ENCODE measurements at places on chromosomes 12 and 14. TPM values are rescaled to one million over a fixed set of nuclear protein-coding genes. Genes with fewer than 3 reads are reported as not detected.

The LALBA gene
- not detected for total RNA-seq

The TMEM253 gene
- total RNA-seq = 0.49 TPM

DNA sequence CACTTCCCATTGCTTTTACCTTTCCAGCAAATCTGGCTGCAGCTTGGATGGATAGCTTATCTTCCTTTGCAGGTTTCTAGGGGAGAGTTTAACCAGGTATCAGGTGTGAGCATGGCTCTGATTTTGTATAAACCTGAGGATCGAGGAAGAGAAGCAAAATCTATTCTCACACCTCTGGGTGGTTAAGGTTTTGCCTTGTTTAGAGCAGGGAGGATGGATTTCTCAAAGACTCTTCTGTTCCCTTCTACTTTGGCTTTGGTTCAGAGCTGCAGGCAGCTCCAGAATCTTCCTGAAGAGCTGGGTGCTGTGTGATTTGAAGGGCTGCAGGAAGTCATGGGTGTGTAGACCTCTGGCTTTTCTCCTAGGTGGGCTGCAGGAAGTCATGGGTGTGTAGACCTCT, 1.7 kb downstream of the JDP2 start:
- peaks cover 37% of the 10 kb centered on the region for H3K27me3 ChIP-seq
- no peak for DNase-seq
- H3K36me3 ChIP-seq = no peaks in the 10 kb centered on the region
- H3K27ac ChIP-seq = no peak overlapping the region
- H3K4me1 ChIP-seq = no peaks in the 10 kb centered on the region
- H3K4me3 ChIP-seq = no peak overlapping the region

The STAT6 gene
- 347 TPM for total RNA-seq

The CRIP1 gene
- total RNA-seq = 477 TPM

- no peaks in the 10 kb centered on the region for H3K4me1 ChIP-seq
- H3K4me3 ChIP-seq = no peak overlapping the region
- H3K36me3 ChIP-seq = no peaks in the 10 kb centered on the region
- DNase-seq = peak; percentile 30
These were observed 35.7 kb upstream of the ATP2A2 start for GRCh38 chr12:110245369-110245772.

DNA sequence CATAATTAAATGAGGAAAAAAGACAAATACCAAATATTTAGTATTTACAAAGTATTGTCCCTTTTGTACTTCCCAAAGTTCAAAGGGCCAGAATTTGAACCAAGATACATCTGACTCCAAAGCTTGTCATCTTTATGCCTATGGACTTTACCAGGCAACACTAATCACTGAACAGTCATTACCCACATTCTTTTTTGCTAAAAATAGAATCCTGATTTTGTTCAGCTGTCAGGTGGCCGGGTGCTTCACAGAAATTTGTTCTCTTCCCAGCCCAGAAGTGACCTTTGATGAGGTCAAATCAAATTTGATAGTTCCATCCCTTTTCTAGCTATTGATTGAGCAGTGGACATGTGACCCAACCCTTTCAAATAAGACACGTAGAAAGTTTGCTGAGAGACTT, 121.6 kb downstream of the LLPH start:
- no peaks in the 10 kb centered on the region for H3K36me3 ChIP-seq
- H3K27me3 ChIP-seq = peaks cover 4% of the 10 kb centered on the region
- no peak overlapping the region for H3K4me3 ChIP-seq
- H3K4me1 ChIP-seq = no peaks in the 10 kb centered on the region
- no peak for DNase-seq
- no peak overlapping the region for H3K27ac ChIP-seq

DNA sequence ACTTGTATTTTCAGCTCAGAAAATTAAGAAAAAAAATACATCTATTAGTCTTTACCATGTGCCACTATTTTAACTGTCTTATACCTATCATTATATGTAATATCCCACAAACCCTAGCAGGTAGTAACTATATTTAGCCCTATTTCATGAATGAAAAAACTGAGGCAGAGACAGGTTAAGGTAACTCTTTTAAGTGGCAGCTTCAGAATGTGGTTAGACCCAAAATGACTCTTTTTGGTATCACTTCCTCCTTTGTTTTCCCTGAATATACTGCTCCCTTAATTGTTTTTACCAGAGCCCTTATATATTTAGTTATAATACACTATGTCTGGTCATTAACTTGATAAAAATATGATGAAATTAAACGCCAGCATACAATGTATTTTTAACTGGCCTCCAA, 235.6 kb upstream of the RPL10L start:
- no peaks in the 10 kb centered on the region for H3K36me3 ChIP-seq
- H3K4me3 ChIP-seq = no peak overlapping the region
- no peaks in the 10 kb centered on the region for H3K27me3 ChIP-seq
- no peak for DNase-seq
- H3K4me1 ChIP-seq = no peaks in the 10 kb centered on the region
- no peak overlapping the region for H3K27ac ChIP-seq

GRCh38 chr12:87793131-87793530, 236.1 kb downstream of the C12orf50 start:
- H3K36me3 ChIP-seq = no peaks in the 10 kb centered on the region
- H3K4me1 ChIP-seq = no peaks in the 10 kb centered on the region
- no peak overlapping the region for H3K4me3 ChIP-seq
- H3K27me3 ChIP-seq = no peaks in the 10 kb centered on the region
- no peak for DNase-seq
- H3K27ac ChIP-seq = no peak overlapping the region

DNA sequence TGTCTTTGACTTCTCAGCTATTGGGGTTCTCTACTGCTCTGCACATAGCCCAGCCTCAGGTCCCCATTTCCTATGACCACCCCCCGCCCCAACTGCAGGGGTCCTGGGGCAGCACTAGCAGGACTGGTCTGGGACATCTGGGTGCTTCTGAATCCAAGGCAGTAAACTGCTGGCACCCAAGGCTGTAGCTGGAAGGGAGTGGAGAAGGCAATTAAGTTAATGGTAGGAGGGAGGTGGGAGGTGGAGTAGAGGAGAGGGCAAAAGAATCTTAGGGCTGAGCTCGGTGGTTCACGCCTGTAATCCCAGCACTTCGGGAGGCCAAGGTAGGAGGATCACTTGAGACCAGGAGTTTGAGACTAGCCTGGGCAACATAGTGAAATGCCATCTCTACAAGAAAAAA, 11.5 kb downstream of the PLEK2 start:
- H3K4me3 ChIP-seq = no peak overlapping the region
- no peak for DNase-seq
- no peak overlapping the region for H3K27ac ChIP-seq

- no peaks in the 10 kb centered on the region for H3K36me3 ChIP-seq
- no peaks in the 10 kb centered on the region for H3K4me1 ChIP-seq
- H3K4me3 ChIP-seq = no peak overlapping the region
- no peaks in the 10 kb centered on the region for H3K27me3 ChIP-seq
- no peak overlapping the region for H3K27ac ChIP-seq
These were observed 267.1 kb upstream of the PRKD1 start for GRCh38 chr14:30194741-30195148.

DNA sequence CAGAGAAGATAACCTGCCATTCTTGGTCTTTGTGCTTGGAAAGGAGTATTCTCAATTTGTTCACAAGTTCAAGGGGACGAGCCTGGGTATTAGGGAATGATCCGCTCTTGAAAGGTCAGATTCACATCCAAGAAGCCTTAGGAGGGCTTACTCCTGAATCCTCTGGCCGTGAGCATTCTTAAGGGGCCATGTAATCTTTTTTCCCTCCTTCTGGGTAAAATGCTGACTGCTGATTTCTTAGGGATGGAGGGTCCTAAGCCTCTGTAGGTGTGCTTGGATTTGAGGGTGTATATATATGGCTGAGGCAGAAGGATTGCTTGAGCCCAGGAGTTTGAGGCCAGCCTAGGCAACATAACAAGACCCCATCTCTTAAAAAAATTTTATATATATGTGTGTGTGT, 149.1 kb downstream of the TSPAN9 start:
- H3K27me3 ChIP-seq = peaks cover 47% of the 10 kb centered on the region
- no peaks in the 10 kb centered on the region for H3K4me1 ChIP-seq
- no peak overlapping the region for H3K27ac ChIP-seq
- DNase-seq = no peak
- no peaks in the 10 kb centered on the region for H3K36me3 ChIP-seq

GRCh38 chr14:64612971-64613666, 63.4 kb downstream of the PPP1R36 start:
- H3K4me3 ChIP-seq = no peak overlapping the region
- no peaks in the 10 kb centered on the region for H3K4me1 ChIP-seq
- H3K36me3 ChIP-seq = no peaks in the 10 kb centered on the region
- H3K27me3 ChIP-seq = no peaks in the 10 kb centered on the region
- H3K27ac ChIP-seq = no peak overlapping the region

- H3K4me1 ChIP-seq = peaks cover 7% of the 10 kb centered on the region
- no peak for DNase-seq
- H3K27me3 ChIP-seq = peaks cover 8% of the 10 kb centered on the region
- no peaks in the 10 kb centered on the region for H3K36me3 ChIP-seq
- no peak overlapping the region for H3K27ac ChIP-seq
These were observed 781 bp downstream of the NPAS3 start for GRCh38 chr14:32939254-32940065.

GRCh38 chr12:47296828-47297227, 217.1 kb upstream of the AMIGO2 start:
- DNase-seq = no peak
- no peaks in the 10 kb centered on the region for H3K27me3 ChIP-seq
- H3K36me3 ChIP-seq = peaks cover 3% of the 10 kb centered on the region

- H3K36me3 ChIP-seq = peaks cover 5% of the 10 kb centered on the region
- no peaks in the 10 kb centered on the region for H3K27me3 ChIP-seq
- DNase-seq = no peak
- peak overlapping the region; percentile 96 for H3K27ac ChIP-seq
- peak overlapping the region; percentile 64 for H3K4me3 ChIP-seq
- H3K4me1 ChIP-seq = peaks cover 47% of the 10 kb centered on the region
These were observed 204 bp downstream of the HSP90AA1 start for GRCh38 chr14:102086709-102086971.

- H3K27me3 ChIP-seq = peaks cover 6% of the 10 kb centered on the region
- H3K36me3 ChIP-seq = no peaks in the 10 kb centered on the region
- no peak overlapping the region for H3K4me3 ChIP-seq
- no peak overlapping the region for H3K27ac ChIP-seq
These were observed 1.9 kb downstream of the LRRK2 start for GRCh38 chr12:40226705-40227104.

GRCh38 chr12:50201987-50202521, 34.9 kb upstream of the CERS5 start:
- no peak overlapping the region for H3K4me3 ChIP-seq
- H3K4me1 ChIP-seq = no peaks in the 10 kb centered on the region
- H3K27ac ChIP-seq = no peak overlapping the region
- DNase-seq = no peak

The PKP2 gene
- 0.93 TPM for total RNA-seq

GRCh38 chr12:101945369-101946232, 68.2 kb downstream of the DRAM1 start:
- DNase-seq = no peak
- no peak overlapping the region for H3K4me3 ChIP-seq
- peaks cover 4% of the 10 kb centered on the region for H3K27me3 ChIP-seq
- no peaks in the 10 kb centered on the region for H3K4me1 ChIP-seq
- H3K36me3 ChIP-seq = no peaks in the 10 kb centered on the region

The TEX22 gene
- 2.1 TPM for total RNA-seq

GRCh38 chr12:6382371-6382770, 1.6 kb upstream of the LTBR start:
- no peak overlapping the region for H3K4me3 ChIP-seq
- peaks cover 56% of the 10 kb centered on the region for H3K27me3 ChIP-seq
- no peaks in the 10 kb centered on the region for H3K36me3 ChIP-seq
- no peak overlapping the region for H3K27ac ChIP-seq

DNA sequence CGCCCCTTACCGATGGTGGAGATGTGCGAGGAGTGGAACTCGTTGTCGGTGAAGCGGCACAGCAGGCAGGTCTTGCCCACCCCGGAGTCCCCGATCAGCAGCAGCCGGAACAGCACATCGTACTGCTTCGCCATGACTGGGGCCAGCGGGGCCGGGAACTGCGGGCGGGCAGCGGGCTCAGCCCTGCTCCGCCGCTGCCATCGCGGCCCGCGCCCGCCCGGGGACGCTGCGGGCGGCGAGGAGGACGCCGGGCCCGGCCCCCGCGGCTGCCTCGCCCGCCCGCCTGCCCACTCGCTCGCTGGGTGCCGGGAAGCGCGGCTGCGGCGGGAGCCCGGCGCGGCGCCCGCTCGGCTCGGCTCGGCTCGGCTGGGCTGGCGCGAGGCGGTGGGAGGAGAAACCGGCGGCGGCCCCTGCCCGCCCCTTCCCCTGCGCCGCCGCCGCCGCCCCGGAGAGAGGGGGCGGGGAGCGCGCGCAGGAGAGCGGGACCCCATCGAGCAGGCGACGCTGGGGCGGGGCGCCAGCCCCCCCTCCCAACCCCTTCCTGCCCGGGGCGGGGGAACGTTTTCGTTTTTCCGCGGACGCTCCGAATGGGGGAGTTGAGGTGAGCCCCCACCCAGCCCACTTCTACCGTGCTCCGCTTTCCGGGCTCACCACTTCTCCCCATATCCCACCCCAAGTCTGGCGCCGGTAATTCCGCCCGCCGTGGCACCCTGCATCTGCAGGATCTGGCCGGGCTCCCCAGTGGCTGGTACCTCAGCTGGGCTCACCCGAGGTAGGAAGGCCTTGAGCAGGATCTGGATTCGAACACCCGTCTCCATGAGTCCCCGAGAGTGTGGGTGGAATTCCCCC, at the start of gene RAB15:
Gene RAB15, minus strand, starts transcription at position 394 of the 849 bp plus-strand sequence. Its CDS starts 260 bp downstream, at position 134.
- H3K27me3 ChIP-seq = no peaks in the 10 kb centered on the region
- peak; percentile 13 for DNase-seq
- H3K27ac ChIP-seq = no peak within 1 kb of the TSS
- H3K4me3 ChIP-seq = peak within 1 kb of the TSS; percentile 69

- no peaks in the 10 kb centered on the region for H3K27me3 ChIP-seq
- no peak for DNase-seq
- H3K4me3 ChIP-seq = no peak overlapping the region
- peaks cover 11% of the 10 kb centered on the region for H3K4me1 ChIP-seq
These were observed 73.2 kb downstream of the HSD17B6 start for GRCh38 chr12:56836317-56836716.

DNA sequence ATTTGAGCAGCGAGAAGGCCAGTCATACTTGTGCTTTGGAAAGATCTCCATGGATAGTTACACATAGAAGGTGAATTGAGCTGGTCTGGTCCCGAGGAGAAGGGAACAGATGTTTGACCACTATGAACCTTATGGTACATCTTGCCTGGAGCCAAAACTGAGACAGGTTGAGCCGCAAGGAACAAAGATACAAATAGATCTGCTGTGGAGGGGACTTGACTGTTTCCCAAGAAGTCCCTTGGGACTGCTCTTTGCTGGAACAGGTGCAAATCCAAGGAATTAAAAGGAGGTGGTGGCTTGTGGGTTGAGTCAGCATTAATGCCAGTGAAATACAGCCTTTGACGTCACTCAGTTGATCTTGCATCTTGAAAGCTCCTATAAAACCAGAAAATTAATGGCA, 68.8 kb upstream of the PRIMA1 start:
- H3K27ac ChIP-seq = no peak overlapping the region
- no peaks in the 10 kb centered on the region for H3K36me3 ChIP-seq
- no peak for DNase-seq
- no peaks in the 10 kb centered on the region for H3K4me1 ChIP-seq
- H3K27me3 ChIP-seq = peaks cover 51% of the 10 kb centered on the region
